ENCODE measurements at places on chromosomes 1 and 21.

- peak; percentile 68 for DNase-seq
Measured at GRCh38 chr1:156347331-156347730, 9.0 kb downstream of the TSACC start.

- peak; percentile 38 for DNase-seq
Measured at GRCh38 chr1:238099871-238100270, 209.1 kb upstream of the ZP4 start.

- no peak for DNase-seq
Measured at GRCh38 chr1:234958706-234959657, 169.7 kb downstream of the TOMM20 start.

- no peak for DNase-seq
Measured at GRCh38 chr1:4585216-4585615, 69.2 kb upstream of the AJAP1 start.

DNA sequence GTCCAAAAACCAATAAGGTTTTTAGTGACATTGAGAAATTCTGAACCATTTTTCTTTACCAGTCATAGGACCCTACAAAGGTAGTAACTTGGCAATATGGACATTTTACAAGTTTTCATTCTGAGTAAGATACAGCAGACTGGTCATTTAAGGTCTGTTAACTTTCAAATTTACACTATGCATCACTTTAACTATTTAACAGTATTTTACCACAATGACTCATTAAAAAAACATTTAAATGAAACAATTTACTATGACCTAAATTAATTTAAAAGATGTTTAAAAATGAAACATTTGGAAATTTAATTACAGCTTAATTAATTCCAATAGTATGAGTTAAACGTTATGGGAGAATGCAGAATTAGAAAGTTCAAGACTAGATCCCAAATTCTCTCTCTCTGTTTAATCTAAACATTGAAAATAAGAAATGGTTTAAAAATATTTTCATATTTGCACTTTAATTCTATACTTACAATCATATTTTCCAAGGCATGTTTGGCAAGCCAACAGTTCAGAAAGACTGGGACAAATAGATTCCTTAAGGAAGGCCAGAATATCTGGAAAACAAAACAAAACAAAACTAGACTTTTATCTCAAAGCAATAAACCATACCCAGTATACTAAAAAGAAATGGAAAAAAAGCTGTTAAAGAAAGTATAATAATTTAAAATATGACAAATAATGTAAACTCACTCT lies 140.9 kb downstream of the KCNT2 start:
- no peak for DNase-seq

DNA sequence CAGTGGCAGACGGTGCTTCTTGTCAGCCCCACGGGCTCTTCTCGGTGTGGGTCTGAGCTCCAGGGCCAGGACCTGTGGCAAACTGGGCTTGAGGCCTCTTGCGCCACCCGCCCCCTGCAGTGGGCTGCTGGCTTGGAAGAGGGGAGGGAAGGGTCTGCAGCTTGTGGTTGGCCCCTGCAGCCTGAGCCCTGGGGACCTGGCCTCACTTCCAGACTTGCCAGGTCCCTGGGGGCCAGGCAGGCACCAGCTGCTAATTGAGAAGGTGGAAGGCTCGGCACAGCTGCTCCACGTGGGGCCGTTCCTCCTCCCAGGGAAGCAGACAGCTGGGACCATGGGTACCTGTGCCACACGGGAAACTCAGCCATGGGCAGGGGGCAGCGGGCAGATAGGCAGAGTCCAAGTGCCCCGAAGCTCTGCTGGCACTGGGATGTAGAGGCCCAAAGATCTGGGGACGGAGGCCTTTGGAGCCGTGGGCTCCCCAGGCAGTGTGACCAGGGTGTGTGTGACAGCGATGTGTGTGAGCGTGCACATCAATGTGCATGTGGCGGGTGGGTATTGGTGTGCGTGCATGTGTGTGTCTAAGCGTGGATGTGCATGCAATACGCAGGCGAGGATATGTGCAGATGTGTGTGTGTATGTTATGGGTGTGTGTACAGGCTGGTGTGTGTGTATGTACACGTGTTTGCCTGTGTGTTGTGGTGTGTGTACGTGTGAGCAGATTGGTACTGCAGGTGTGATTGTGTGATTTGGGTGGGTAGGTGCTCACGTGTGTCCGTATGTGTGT lies 39.3 kb downstream of the TP73 start:
- no peak for DNase-seq

- peak; percentile 42 for DNase-seq
Measured at GRCh38 chr1:41434748-41435449, 49.6 kb downstream of the EDN2 start.

- peak; percentile 28 for DNase-seq
Measured at GRCh38 chr1:43049481-43049880, 90.8 kb upstream of the SLC2A1 start.
